Right lobe of liver (tissue), 6 donors: ENCODE measurements at places on chromosomes 2 and 18. TPM values are rescaled to one million over a fixed set of nuclear protein-coding genes. Genes with fewer than 3 reads are reported as not detected.
A peak's percentile ranks its signal among the peaks of the same experiment; 100 is the strongest.

The SLC4A3 gene
- 0.37 TPM for total RNA-seq

The DCDC2C gene
- total RNA-seq: not detected

The UBE2E3 gene
- 21.0 TPM for total RNA-seq

The RIOK3 gene
- 41.3 TPM for total RNA-seq

The UBE2F gene
- total RNA-seq: 25.9 TPM

The STAT4 gene
- 1.1 TPM for total RNA-seq

DNA sequence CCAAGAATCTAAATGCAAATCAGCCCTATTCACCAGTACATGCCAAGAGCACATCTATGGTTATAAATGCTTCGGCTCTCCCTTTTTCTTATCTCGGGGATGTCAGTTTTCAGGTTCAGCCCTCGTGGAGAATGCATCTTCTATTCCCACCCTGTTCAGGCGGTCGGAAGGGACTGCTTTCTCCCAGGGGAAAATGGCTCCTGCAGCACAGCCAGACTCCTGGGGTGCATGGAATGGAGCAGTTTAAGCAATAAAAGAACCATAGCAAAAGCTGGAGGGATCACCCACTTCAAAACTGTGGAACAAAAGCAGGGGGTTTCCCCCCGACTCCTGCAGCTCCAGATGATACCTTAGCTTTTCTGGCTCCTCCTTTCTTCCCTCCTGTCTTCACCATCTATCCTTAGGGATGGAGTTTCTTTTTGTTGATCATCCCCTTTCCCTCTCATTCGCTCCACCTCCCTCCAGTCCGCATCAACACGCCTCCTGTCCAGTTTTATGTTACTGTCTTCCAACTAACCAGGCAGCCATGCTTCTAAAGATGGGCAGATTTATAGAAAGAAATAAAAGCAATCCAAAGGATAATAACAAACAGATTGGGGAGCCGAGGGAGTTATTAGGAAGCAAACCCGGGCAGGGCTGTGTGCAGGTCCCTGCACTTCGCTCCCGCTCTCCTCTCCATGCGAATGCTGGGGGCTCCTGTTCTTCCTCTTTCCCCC is 356.2 kb upstream of the SMIM21 start:
- H3K4me1 ChIP-seq: no peaks in the 10 kb centered on the region
- no peaks in the 10 kb centered on the region for H3K36me3 ChIP-seq
- no peak overlapping the region for H3K4me3 ChIP-seq
- H3K27ac ChIP-seq: no peak overlapping the region
- no peaks in the 10 kb centered on the region for H3K27me3 ChIP-seq

DNA sequence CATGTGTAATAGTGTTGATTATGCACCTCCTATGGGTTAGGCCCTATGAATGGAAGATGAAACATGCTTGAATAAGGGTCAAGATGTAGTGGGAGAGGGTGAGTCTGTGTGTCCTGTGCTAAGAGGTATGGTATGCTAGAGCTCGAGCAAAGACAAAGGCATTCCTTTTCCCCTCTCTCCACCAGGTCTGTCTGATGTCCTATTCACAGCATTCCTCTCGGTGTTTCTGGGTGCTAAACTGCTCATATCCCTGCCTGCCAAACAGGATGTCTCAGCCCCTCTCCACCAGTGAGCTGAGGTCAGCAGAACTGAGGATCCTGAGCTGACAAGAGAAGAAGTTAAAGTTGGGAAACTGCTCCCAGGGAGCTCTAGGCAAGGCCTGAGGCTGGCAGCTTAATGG is 344.9 kb downstream of the TSN start:
- no peaks in the 10 kb centered on the region for H3K4me1 ChIP-seq
- no peaks in the 10 kb centered on the region for H3K36me3 ChIP-seq
- no peak for DNase-seq

GRCh38 chr2:128302011-128302743 is 16.5 kb downstream of the HS6ST1 start:
- H3K36me3 ChIP-seq: no peaks in the 10 kb centered on the region
- peak; percentile 39 for DNase-seq
- no peak overlapping the region for H3K4me3 ChIP-seq

GRCh38 chr2:112164876-112165275 is 26.7 kb downstream of the FBLN7 start:
- H3K36me3 ChIP-seq: no peaks in the 10 kb centered on the region
- H3K27ac ChIP-seq: no peak overlapping the region
- no peak for DNase-seq
- no peak overlapping the region for H3K4me3 ChIP-seq

GRCh38 chr2:54626131-54626530 is 97.3 kb upstream of the EML6 start:
- DNase-seq: no peak
- no peaks in the 10 kb centered on the region for H3K27me3 ChIP-seq
- peaks cover 51% of the 10 kb centered on the region for H3K36me3 ChIP-seq
- no peaks in the 10 kb centered on the region for H3K4me1 ChIP-seq
- peak overlapping the region; percentile 77 for H3K27ac ChIP-seq
- H3K4me3 ChIP-seq: no peak overlapping the region

GRCh38 chr2:142234741-142235140 is 103.9 kb upstream of the LRP1B start:
- H3K27me3 ChIP-seq: no peaks in the 10 kb centered on the region
- H3K27ac ChIP-seq: no peak overlapping the region
- H3K4me3 ChIP-seq: no peak overlapping the region
- H3K4me1 ChIP-seq: no peaks in the 10 kb centered on the region

GRCh38 chr2:36296798-36297197 is 58.8 kb upstream of the CRIM1 start:
- no peak overlapping the region for H3K27ac ChIP-seq
- H3K27me3 ChIP-seq: no peaks in the 10 kb centered on the region
- H3K4me3 ChIP-seq: no peak overlapping the region
- DNase-seq: no peak
- H3K4me1 ChIP-seq: no peaks in the 10 kb centered on the region
- H3K36me3 ChIP-seq: no peaks in the 10 kb centered on the region

GRCh38 chr2:190184460-190184859 is 121.9 kb upstream of the MSTN start:
- H3K27ac ChIP-seq: no peak overlapping the region
- H3K36me3 ChIP-seq: no peaks in the 10 kb centered on the region
- no peak overlapping the region for H3K4me3 ChIP-seq
